ENCODE measurements at places on chromosomes 11 and 22.

- no peak for DNase-seq
These were observed 1.2 kb downstream of the EPS8L2 start for GRCh38 chr11:706957-707816.

- no peak for DNase-seq
These were observed 75.4 kb downstream of the AASDHPPT start for GRCh38 chr11:106152824-106153223.

DNA sequence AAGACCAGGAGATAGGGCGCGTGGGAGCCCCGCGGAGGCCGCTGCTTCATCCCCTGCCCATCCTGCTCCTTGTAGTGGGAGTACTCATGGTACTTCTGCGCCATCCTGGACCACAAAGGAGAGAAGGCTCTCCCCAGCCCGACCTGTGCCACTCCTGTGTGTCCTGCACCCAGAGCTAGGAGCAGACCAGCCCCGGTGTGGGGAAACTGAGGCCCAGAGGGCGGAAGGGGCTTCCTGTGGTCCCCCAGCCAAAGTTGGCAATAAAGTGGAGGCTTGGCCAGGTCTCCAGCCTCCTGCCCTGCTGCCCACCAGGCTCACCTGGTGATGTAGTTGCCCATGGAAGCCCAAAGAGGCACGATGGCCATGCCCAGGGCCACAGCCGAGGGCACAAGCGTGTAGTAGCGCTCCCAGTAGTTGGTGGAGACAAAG is 4.7 kb downstream of the UNC93B1 start:
- no peak for DNase-seq

GRCh38 chr22:18057568-18058209 is 20.1 kb upstream of the PEX26 start:
- DNase-seq, result no peak

DNA sequence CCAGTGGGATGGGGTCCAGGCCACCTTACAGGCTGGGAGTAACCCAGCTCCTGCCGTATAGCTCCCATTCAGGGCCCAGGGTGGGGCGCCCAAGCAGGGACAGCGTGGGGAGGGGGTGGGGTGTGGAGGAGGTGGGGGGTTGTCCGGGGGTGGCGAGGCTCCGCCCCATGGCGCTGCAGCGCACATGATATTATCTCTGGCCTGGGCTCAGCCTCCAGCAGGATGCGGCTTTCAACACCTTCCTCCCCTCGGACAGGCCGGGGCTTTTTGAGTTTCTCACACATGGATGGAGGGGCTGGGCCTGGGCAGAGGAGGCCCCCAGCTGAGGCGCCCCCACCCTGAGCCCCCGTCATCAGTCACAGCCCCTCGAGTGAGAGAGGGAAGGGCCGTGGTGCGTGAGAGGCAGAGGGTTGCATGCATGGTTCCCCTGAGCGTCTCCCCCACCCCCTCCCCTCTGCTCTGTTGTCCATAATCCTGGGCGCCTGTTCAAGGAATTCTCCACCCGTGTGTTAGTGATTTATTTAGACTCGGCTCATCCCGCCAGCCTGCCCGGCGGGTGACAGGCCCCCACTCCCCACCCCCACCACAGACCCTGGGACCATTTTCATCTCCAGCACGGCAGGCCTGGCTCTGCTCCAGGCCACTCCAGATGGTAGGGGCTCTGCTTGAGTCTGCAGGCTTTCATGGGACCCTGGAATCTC is 44.9 kb downstream of the WNT11 start:
- no peak for DNase-seq

- no peak for DNase-seq
These were observed 36.1 kb upstream of the FZD4 start for GRCh38 chr11:86991341-86991740.

DNA sequence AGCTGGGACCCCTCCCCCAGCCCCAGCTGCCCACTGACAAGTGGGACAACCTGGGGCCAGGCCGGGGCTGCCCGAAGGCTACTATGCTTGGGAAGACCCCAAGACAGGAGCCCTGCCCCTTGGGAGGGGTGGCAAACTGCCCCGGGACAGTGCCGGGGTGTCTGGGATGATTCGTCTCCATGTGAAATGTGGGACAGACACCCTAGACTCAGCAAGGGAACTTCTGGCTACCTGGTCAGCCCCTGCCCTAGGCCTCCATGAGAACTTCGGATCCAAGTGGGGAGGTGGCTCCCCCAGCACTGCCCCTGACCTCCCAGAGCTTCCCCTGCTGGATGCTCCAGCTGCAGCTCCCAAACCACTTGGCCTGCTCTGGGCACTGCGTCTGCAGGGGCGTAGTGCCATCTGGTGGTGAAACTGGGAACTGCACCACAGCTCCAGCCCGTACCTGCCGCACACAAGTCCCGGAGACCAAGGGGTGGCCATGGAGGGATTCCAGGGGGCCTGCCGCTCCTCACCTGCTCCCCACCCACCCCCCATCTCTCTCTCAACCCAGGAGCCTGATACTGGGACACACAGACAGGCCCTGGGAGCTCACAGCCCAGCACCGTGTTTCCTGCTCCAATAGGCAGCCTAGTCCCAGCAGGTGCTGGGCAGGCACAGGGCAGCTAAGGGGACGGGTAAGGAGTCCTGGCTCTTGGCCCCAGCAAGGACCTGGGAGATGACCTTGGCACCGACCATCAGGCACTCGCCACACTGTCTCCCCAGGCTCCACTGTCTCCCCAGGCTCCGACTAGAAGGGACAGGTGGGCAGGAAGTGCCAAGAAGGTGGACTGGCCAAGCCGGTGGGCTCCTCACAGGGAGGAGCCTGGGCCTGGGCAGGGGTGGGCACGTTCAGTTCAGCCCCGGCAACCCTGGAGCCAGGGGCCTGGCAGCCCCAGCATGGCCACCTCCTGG is 194.1 kb downstream of the IGLL1 start:
- peak; percentile 70 for DNase-seq

GRCh38 chr11:21634491-21634890 is 558.4 kb upstream of the ANO5 start:
- no peak for DNase-seq

- no peak for DNase-seq
These were observed 53.6 kb downstream of the LRRC32 start for GRCh38 chr11:76616676-76617552.

GRCh38 chr22:47486569-47487312 is 724.3 kb downstream of the TBC1D22A start:
- DNase-seq, result no peak

DNA sequence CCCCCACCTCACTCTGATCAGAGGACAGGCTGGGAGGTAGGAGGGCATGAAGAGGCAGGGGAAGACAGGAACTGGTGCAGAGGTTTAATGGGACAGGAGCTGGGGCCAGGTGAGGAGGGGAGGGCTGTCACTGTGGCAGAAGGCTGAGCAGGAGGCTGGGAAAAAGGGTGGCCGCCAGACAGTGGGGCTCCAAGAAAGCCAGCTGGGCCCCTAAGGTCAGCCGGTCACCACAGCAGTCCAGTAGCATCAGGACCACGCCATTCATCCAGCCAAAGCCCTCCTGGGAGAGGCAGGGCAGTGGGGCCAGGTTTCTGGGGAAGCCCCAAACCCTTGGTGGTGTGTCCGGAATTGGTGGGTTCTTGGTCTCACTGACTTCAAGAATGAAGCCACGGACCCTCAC is 8.5 kb upstream of the TREH start:
- DNase-seq, result no peak

DNA sequence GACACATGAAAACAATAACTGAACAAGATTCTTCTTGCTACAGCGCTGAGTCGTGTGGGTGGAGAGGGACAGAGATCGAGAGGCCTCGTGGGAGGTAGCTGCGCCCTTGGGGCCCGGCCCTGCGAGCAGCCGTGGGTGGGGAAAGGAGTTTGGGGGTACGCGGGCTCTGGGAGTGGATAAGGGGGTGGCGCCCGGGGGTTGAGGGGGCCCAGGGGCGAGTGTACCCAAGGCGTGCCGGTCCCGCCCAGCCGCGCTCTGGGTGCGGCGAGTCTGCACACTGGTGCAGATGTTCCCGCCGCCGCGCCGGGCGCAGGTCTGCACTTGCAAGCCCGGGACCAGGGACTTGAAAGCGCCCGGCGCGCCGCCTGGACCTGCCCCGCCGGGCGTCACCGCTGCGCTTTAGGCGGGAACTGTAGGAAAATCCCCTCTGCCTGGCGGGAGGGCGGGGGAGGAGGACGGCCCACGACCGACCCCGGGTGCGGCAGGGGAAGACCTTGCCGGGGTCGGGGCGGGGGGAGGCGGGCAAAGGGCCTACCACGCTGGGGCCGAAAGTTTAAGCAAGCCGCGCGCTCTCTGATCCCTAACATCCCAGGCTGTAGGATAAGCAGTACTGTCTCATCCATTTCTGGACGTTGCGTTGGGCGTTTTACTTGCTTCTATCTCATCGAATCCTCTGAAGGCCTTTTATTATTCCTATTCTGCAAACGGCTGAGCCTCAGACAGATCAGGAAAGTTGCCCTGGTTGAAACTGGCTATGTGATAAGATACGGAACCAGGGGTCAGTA is 1.4 kb upstream of the KREMEN1 start:
- no peak for DNase-seq

DNA sequence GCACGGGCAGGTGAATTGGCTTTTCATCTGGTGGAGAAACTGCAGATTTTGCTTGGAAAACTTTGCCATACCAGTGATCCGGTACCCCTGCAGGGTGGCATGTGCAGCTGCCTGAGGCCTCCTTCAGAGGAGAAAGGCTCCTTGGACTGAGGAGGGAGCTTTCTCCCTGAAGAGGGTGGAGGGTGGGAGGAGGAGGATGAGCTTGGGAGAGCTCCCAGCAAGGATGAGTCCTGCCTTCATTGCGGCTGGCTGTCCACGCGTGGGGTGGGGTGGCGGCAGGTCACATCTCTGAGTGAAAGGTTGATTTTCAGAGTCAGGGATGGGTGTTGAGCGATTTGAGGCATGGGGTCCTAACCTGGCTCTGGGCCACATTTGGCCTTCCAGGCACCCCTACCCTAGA is 96.8 kb downstream of the GRAMD1B start:
- DNase-seq, result no peak

GRCh38 chr22:23856721-23857605 is 712 bp upstream of the SLC2A11 start:
- no peak for DNase-seq

GRCh38 chr11:44833877-44834452 is 107.2 kb downstream of the TSPAN18 start:
- DNase-seq, result no peak

DNA sequence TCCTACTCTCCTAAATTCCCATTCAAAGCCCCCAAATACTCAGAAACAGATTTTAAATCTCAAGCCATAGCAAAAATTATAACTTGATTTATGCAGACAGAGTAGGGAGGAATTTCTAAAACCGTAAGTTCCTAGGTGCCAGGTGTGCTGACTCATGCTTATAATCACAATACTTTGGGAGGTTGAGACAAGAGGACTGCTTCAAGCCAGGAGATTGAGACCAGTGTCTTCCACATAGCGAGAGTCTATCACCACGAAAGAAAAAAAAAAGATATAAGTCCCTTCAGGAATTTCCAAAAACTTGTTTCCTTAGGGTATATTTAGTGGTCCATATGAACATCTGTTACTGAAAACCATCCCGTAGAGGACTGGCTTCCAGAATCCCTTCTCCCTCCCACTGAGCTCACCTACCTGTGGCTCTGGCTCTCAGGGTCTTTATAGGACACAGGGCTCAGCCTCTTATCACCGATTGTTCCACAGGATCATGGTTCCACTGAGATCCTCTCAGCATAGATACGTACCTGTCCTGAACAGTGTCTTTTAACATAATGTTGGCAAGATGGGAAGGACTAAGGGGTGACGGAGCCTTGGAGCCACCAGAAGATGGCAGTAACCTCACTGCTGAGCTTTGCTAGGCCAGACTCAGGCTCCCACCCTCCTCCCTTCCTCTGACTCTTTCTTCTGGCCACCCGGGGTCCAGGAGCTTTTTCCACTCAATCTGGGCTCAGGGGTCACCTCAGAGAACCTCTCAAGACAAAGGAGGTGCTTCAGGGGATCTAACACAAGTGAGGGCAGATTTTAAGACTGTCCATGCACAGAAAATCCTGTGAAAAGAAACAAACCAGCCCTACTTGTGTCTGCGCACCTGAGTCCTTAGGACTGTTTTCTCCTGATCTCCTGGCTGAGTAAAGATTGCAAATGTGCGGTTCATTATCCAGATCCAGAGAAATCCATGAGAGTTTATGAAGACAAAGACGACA is 117.5 kb upstream of the TOP3B start:
- peak; percentile 22 for DNase-seq

DNA sequence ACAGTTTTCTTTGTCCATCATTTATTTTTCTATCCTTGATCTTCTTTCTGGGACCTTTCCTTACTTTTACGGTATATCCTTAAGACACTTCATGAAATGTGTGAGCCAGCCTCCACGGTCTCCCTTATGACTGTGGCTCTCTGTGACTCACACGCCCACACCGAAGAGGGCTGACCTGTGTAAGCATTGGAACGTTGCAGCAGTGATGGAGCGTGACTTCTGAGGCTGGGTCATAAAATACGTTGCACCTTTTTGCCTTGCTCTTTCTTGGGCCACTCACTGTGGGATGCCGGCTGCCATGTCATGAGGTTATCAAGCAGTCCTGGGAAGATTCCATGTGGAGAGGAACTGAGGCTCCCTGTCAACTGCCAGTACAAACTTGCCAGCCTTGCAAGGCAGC is 96.3 kb upstream of the RAB1B start:
- DNase-seq, result no peak

DNA sequence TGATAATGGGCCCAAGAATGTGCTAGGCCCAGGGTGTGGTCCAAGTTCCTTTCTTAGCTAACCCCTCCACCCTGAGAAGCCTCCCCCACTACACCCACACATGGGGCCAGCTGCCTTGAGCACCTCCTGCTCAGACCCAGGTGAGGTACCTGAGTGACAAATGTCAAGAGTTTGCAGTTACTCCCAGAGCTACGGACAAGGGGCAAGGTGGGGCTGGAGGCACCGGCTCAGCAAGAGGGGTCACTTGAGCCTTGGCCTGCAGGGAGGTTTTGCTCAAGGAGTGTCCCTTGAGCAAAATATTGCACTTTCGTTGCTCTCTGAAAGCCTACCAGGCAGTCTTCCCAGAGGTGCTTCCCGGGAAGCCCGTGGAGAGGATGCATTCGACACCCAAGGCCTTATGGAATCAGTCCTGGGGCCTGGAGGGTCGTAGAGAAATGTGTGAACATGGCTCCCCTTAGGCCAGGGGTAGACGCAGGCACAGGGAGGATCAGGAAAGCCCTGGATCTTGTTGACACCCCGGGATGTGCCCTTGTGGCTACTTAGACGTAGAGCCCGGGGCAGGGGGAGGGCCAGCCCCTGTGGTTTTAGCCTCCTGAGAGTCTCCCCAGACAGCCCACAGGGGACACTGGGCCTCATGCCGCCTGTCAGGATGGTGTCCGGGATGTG is 114.2 kb downstream of the KCNQ1 start:
- peak; percentile 8 for DNase-seq

GRCh38 chr11:364991-365725 is 4.1 kb upstream of the B4GALNT4 start:
- DNase-seq, result no peak

- DNase-seq, result no peak
These were observed 23.6 kb downstream of the TSKU start for GRCh38 chr11:76806608-76807205.
